ENCODE measurements at places on chromosomes 11 and 22.

DNA sequence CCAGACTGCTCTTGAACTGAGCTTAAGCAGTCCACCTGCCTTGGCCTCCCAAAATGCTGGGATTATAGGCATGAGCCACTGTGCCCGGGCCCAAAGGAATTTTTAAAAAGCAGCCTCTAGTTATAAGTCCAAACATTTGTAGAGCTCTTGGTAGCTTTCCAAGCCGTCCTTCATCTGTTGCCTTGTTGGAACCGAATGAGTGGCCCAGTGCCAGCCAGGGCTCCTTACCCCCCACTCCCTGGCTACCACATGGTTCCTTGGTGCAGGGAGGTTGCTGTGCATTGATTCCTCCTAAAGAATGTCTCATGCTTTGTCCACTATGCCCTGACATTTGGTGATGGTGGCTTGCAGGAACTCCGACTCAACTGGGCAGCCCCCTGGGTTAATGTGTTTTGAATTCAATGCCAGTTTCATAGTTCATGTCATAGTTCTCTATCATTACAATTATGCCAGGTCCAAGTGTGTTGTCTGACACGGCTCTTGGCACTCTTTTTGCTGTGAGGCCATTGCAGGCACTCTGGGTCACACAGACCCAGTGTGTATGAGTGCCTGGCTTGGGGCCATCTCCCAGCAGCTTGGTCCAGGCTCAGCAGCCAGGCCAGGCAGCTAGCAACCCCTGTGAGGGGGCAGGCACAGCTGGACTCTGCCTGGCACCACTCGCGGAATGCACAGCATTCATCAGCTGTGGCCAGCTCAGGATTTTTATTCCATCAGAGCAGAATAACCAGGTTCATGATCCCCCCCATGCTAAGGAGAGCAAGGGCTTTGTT, 13.3 kb upstream of the MICALL1 start:
- no peak for DNase-seq

- no peak for DNase-seq
Observed at GRCh38 chr22:37559901-37560607, at the start of gene CDC42EP1. Gene CDC42EP1 (plus strand): TSS chr22:37560480. CDS start chr22:37566350, 5,870 bp downstream.

- no peak for DNase-seq
Observed at GRCh38 chr11:88358040-88358431, 20.5 kb upstream of the CTSC start.

GRCh38 chr11:10528121-10528520, 12.9 kb downstream of the RNF141 start:
- DNase-seq, result no peak

GRCh38 chr22:31250740-31251600, 38.9 kb downstream of the LIMK2 start:
- DNase-seq, result no peak

DNA sequence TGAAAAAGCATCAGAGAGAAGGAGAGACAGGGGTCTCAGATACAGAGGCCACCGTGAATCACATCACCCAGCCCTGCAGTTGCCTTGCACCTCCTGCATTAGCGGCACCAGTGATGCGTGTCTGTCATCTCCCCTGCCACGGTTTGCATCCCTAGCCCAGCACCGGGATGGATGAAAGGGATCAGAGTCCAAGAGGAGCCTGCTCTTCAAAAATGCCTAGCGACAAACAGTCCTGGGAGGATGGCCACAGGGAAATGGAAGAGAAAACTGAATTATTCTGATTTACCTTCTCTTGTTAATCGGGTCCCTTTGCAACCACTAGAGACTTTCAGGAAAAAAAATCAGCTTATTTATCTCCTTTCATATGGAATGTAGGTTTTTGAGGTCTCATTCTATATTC, 495.6 kb upstream of the KIRREL3 start:
- DNase-seq, result no peak
